Coronary artery (tissue), 2 donors: ENCODE measurements at places on chromosomes 3 and 15.

DNA sequence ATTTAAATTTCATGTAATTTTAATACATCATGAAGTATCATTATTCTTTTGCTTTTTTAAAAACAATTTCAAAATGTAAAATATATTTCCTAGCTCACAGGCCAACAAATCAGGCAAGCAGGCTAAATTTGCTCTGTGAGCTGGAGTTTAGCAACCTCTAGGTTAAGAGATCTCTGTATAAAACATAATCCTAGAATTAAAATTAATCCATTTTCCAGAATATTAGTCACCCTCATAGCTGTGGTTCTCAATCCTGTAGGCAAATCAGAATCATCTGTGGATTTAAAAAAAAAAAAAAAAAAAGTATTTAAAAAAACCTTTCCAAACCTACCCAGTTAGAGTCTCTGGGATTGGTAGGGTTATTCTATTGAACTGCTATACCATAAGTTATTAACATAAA, 209.7 kb downstream of the MINAR1 start:
- DNase-seq = no peak

GRCh38 chr15:70509282-70509662, 254.1 kb downstream of the UACA start:
- no peak for DNase-seq

DNA sequence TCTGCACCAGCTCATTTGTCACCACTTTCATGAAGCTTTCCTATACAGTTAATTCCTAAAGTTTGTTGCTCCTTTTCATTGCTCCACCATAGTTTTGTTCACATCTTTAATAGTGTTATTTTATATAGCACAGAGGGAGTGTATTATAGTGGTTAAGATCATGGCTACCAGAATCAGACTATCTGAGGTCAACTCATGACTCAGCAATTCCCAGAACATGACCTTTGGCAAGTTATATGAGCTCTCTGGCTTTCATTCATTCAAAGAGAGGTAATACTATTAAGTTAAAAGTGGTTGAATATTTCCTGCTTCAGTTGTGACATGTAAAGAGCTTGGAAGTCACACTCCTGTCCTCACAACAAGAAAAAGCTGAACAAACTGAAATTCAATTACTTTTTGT, 1073.5 kb downstream of the NAALADL2 start:
- no peak for DNase-seq

GRCh38 chr15:88607951-88608350, 13.2 kb upstream of the AEN start:
- no peak for DNase-seq

DNA sequence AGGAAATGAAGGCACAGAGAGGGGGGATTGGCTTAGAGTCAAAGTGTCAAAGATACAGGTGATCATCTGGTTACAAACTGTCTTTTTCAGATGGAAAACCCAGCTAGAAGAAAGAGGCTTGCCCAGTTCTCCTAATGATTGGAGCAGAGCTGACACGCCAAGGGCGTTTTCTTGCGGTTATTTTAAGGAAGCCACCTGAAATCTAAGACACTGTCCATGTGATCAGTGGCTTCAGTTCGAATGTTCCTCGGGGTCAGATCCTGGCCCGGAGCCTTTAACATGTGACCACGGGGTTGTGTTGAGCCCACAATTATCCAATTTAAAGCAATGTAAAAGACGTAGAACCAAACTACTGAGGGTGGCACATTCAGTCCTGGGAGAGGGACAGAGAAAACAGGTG, 19.5 kb downstream of the FAM43A start:
- DNase-seq = no peak

DNA sequence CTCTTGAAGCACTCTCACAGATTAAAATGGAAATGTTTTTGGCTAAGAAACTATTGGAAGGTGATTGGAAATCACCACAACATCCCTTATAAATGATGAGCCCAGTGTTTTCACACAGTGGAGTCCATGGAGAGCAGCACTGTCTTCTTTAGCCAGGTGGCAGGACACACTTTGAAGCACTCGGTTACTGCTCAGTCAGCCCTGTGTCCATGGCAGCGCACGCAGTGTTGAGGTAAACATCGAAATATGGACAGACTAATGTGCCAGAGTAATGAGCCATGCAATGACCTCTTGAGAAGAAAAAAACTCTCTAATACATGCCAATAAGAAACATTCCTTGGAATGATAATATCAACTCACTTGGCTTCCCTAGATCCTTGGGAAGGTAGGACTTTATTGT, 66.6 kb downstream of the TGFBR2 start:
- no peak for DNase-seq

DNA sequence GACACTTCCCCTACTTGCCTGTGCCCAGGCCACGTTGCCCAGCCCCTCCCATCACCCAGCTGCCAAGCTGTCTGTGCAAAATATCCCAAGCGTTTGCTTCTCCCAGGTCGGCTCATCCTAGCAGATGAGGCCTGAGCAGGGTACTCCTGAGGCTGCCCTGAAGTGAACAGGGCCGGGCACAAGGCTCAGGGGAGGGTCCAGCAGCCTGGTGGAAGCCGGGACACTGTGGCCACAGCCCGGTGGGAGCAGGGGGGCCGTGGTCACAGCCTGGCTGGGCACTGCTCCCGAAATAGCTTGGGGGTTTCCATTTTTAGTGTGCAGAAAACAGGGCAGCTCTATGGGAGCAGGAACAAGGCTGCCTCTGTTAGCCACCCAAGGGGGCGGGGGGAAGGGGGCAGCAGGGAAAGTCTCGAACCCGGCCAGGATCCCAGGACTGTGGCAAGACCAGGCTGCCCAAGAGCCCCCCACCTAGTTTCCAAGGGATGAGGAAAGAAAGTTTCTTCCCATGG, 3.4 kb downstream of the PLXNB1 start:
- DNase-seq = no peak

DNA sequence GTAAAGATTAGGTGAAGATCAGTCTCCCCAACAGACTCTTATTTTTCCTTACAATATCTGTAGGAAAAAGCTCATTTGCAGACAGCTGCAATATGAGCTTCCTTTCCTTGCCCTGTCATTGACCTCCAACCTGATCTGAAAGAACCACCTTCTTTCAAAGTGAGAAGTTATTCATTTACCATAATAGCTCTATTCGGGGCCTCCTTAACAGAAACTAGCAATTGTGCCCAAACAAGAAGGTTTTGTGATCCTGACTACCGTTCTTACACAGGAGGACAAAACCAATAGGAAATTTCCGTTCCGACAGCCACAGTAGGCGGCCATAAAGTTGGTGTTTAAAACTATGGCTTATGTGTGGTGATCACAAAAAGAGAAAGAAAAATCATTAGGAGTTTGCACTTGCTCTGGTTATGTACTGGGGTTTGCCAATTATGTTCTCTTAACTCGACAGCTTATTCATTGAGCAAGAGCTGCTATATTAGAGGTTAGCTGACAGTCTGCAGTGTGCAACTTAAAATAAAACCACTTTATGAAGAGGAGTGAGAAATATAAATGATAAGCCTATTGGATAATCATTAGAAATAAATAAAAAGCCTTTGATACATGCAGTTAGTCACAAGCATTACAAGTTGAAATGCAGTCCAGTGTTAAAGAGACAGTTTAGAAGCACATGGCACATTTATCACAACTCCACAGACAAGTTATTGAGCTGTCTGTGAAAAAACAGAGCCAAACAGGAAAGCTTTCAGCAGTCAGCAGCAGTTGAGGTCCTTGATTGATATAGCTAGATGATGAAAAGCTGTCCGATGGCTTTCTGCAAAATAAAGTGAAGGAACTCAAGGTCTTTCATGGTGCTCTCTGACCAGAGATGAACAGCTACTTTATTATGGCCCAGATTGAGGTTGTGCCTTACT, 199.8 kb downstream of the WDR72 start:
- DNase-seq = no peak

DNA sequence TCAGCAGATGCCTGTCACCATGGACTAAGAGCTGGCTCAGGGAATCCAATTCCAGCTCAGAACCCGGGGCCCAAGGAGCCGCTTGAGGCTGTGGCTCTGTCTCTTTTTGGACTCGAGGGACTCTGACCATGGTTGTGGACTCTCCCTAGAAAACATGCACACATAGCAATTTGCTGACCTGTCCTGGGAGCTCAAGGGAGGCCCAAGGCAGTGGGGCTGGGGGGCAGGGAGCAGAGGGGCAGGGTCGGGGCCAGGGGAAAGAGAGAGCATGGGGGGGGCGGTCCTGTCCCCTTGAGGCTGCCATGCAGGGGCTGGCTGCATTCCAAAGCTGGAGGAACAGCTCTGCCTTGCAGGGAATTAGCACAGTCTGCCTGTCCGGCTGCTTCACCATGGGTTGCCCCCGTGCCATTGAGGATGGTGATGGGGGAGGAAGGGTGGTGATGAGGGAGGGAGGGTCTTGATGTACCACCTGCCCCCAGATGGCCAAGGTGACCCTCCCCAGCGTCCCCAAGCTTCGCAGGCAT, 190.1 kb downstream of the GOLGA6L6 start:
- no peak for DNase-seq

GRCh38 chr3:9415485-9416138, 18.2 kb downstream of the SETD5 start:
- no peak for DNase-seq

DNA sequence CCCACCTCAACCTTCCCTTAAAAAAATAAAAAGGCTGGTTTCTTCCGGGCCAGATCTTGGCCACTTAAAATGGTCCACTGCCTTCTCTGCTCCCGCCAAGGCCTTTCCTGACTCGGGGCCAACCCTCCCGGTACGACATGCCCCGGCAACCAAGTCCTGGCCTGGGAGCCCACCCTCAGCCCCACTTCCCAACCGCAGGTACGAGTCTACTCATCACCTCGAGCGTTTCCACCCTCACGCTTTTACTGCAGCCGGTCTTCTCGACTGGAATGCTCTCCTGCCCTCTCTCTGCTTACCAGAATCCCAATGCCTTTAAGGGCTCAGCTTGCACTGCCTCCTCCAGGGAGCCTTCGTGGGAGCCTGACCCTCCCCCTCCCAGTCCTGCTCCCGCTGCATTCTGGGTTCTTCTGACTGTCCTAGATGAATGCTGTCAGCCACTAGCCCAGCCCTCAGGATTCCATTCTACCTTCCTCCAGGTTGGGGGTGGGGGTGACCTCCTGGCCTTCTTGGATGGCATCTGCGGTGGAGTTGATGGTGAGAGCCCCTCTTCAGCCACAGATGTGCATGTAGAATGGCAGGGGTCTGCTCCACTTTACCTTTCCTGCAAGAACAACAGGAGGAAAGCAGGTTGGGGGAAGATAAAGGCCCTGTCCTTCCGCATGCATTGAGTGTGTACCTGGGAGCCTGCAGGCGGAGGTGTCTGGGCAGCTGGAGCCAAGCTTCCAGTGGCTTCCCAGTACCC, 1.1 kb upstream of the CSRNP1 start:
- DNase-seq = peak; percentile 82

- no peak for DNase-seq
These were observed 43.1 kb downstream of the FGF7 start for GRCh38 chr15:49466119-49466518.

DNA sequence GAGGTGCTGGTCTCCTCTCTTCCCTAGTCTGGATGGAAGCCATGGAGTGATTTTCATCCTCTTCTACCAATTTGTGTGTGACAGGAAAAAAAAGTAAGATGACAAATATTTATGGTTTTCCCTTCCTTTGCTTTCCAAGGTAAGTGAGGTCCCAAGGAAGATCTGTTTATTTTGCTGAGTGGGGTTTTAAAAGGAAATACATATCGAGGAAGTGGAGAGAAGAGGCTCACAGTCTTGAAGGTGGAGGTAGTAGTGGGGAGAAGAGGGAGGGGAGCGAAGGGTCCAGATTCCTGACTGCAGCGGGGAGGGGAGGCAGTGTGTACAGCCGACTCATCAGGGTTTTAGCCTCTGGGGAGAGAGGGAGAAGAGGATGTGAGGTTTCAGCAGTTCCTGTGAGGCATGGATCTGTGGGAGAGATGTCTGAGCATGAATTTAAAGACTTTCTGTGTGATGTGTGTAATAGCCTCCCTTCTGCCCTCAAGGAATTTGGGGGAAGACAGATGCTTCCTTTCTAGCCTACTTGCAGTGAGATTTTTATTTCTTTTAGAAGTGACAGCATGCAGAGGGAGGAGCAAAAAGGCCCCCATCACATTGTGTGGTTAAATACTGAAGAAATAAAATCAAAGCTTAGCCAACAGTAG, 272.4 kb downstream of the THRB start:
- no peak for DNase-seq

DNA sequence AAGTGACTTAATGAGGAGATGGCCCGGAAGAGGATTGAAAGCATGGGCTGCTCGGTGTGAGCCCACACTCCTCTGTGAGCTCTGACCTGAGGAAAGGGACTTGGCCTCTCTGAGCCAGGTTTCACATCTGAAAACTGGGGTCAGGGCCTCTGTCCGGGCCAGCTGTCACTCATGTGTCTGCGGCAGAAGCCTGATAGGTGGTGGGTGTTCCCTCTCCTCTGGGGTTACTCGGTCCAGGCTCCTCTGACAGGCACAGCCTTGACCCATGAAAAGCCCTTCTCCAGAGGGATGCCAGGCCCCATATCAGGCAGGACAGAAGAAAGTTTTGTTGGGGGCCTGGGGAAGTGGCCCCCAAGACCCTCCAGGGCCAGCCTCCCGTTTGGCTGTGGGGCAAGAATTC, 131.4 kb downstream of the CHSY1 start:
- DNase-seq = no peak

- DNase-seq = no peak
These were observed 27.3 kb downstream of the PARP16 start for GRCh38 chr15:65259367-65259797.

DNA sequence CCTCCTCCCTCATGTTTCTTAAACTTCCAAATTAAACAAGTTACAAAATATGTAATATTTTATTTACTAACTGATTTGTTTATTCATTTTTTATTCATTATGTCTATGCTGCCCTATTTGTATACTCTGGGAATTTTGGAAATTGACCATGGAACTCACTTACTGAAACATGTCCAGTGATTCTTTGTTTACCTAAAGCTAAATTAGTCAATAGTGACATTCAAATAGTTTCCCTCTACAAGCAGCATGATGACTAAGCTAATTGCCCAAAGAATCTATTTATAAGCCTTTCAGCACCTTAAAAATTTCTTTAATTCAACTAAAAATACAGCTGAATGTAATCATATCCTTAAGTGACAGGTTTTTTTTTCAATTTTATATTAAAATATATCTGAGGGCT, 437.7 kb downstream of the SI start:
- no peak for DNase-seq

DNA sequence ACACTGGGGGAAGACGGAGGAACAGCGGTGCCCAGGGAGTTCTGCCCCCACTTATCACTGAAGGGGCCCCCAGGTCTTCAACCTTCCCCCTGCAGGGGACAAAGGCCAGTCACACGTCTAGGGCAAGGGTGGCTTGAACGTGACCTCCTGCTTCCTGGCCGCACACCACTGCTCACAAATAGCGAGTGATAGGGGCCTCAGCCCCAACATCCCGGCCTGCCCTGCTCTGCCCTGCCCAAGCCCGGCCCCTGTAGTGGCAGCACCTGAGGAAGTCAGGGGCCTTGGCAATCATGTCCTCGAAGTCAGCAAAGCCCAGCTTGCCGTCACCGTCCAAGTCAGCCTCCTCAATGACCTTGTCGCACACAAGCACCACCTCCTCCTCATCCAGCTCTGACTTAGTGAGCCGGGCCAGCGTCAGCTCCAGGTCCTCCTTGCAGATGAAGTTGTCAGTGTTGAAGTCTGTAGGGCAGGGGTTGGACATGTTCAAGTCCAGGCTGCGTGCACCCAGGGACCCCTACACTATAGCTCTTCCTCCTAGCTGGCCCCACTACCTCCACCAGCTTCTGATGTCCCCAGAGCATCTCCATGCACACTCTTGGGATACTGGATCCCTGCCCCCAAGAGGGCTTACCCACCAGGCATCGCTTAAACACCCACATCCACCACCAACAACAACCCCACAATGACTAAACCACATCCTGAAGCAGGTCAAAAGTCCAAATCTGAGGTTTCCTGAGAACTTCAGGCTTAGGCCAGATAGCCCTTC, 13.3 kb downstream of the SH2D7 start:
- DNase-seq = no peak

- DNase-seq = no peak
These were observed 57.0 kb upstream of the CMTM7 start for GRCh38 chr3:32334675-32335074.
